ENCODE measurements at places on chromosomes 6 and 20.

GRCh38 chr6:26607434-26608230 lies 10.9 kb downstream of the ABT1 start:
- DNase-seq = no peak

DNA sequence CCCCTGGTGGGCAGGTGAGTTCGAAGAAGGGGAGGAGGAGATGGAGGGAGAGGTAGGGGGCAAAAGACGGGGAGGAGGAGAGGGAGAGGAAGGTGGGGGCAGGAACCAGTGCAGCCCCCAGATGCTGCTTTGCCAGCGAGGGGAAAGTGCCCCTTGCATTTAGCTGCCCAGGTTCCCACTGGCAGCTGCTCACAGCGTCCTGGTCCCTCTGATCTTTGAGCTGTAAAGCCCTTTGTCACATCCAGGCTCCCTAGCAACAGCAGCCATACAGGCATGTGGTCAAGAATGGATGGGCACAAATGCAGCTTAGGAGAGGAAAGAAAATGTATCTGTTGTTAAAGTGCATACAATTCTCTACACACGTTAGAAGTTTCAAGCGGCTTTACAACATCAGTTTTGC lies 160.9 kb downstream of the CD83 start:
- no peak for DNase-seq

- no peak for DNase-seq
Observed at GRCh38 chr6:147808640-147809039, 300.1 kb downstream of the SAMD5 start.

- no peak for DNase-seq
Observed at GRCh38 chr6:119284861-119285521, 64.6 kb downstream of the MAN1A1 start.

DNA sequence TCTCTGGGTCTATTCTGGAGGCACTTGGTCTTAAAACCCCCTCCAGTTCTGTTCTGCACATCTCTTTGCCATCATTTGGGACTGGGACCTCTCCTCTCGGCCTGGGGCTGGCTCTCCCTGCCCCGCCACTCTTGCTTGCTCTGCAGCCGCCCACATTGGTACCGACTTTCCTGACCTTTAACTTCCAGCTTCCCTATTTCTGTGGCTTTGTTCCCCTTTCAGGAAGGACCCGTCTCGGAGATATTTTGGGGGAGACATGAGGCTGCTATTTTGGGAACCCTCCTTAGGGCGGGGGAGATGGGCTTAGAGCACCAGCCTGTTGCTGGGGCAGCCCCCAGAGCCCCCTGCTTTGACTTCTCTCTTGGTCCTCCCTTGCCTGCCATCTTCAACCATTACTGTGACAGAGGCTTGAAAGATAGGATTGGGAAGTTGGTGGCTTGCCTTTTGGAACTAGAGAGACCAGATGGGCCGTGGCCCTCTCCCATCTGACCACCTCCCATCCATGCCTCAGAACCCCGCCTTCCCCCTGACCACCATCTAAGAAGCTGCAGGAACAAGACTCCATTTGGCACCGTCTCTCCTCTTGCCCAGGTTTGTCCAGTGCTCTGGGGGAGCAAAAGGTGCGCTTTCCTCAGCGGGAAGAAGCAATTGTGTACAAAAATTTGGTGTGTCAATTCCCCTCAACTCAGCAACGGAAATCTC lies 914 bp downstream of the TREM2 start:
- no peak for DNase-seq

DNA sequence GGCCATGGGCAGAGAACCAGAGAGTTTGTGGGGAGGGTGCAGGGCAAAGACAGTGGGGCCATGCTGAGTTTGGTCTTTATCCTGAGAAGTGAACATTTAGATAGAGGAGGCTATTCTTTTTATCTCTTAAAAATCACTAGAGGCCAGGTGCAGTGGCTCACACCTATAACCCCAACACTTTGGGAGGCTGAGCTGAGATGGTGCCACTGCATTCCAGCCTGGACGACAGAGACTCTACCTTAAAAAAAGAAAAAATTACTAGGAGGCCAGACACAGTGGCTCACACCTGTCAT lies 8.7 kb downstream of the PXMP4 start:
- DNase-seq = no peak

GRCh38 chr6:143087856-143088255 lies 27.2 kb downstream of the AIG1 start:
- no peak for DNase-seq

DNA sequence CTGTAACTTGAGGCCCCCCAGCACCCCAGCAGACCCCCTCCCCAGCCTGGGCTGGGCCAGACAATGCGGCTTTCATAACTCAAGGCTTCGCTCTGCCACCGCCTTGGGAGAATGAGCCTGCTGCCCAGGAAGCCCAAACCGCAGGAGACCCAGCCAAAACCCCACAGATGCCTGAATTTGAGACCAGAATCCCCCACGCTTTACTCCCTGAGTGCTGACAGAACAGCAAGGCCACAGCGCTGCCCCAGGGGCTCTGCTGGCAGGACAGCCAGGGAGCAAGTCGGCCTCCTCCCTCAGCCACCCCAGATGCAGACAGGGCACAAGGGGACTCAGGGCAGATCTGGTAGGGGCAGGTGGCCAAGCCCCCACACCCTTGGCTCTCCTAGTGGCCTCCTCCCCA lies 2.2 kb downstream of the MDFI start:
- DNase-seq = no peak

DNA sequence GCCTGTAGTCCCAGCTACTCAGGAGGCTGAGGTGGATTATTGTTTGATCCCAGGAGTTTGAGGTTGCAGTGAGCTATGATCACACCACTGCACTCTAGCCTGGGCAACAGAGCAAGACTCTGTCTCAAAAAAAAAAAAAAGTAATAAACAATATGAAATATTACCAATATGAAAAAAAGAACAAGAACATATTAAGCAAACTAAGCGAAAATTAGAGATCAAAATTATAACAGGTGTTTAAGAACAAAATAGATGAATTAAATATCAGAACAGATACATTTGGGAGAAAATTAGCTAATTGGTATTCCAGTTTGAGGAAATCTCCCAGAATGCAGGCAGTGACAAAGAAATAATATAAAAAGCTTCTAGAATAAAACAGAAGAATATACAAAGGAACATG lies 23.3 kb downstream of the GLO1 start:
- no peak for DNase-seq

GRCh38 chr6:46062312-46062711 lies 46.7 kb upstream of the CLIC5 start:
- DNase-seq = no peak

DNA sequence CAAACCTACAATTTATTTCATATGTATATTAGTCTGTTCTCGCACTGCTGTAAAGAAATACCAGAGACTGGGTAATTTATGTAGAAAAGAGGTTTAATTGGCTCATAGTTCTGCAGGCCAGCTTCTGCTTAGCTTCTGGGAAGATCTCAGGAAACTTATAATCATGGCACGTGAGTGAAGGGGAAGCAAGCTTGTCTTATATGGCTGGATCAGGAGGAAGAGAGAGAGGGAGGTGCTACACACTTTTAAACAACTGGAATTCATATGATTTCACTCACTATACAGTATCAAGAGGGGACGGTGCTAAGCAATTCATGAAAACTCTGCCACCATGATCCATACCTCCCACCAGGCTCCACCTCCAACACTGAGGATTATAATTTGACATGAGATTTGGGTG lies 29.9 kb downstream of the PHACTR2 start:
- DNase-seq = no peak

- no peak for DNase-seq
Observed at GRCh38 chr6:27296106-27296783, 15.8 kb downstream of the POM121L2 start.

DNA sequence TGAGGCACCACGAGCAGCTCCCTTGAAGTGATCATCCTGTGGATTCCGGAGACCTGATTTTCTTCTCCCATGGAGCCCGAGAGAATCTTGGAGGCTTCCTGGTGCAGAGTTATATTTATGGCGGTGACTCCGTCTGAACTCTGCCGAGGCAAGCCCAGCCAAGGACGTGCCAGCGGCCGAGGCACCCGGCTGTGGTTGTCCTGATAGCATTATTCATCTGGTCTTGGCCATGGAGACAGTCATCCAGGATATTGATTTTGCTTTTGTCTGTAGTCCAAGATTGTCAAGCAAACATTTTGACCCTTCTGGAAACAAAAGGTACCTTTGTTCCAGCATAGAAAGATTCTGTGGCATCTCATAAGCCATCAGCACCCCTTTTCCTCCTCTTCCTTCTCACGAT lies 163.3 kb downstream of the SCML4 start:
- DNase-seq = no peak
